Activated CD8-positive, alpha-beta memory T cell treated with anti-CD3 and anti-CD28 coated beads, Interleukin-2, amount 50 U/mL, for 48 hours (primary cell): ENCODE measurements at places on chromosomes 12 and 14.
A peak's percentile ranks its signal among the peaks of the same experiment; 100 is the strongest.

DNA sequence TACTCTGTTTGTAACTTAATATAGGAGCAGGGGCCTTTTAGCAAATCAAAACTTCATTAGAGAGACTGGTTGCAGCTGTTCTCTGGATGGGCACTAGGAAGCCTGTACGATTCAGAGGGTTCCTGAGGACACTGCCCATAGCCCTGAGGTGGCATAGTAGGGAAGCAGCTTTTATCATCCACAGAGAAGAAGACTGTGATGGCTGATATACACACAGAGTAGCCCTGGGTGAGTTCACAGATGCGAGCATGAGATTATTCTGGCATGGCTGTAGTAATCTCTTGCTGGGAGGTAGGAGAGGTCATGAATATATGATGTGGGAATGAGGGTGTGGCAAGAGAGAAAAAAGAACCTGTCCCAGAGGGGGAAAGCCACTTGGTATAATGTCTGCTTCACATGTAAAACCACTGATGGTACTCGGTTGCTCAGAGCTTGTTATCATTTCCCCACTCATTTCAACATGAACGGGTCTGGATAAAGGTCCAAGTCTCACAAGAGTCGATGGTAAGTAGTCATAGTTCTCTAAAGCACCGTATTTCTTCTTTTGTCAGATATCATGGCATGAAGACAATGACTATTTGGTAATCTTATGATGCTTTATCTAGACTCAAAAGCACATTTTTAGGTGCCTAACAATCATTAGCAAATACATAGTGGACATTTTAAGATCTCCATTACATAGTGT lies 52.0 kb downstream of the PEBP1 start:
- DNase-seq: no peak

GRCh38 chr12:94730847-94731246 lies 80.5 kb upstream of the TMCC3 start:
- no peak for DNase-seq

DNA sequence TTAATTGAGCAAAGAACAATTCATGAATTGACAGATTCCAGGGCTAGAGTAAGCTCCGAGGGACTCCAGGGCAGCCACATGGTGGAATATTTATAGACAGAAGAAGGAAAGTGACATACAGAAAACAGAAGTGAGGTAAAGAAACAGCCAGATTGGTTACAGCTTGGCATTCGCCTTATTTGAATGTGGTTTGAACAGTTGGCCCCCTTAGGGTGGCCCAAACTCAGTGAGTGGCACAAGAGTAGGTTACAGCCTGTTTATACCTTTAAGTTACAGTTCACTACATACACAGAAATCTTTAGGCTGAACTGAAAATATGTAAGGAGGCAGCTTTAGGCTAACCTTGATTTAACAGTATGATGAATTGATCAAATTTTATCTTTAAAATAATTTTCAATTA lies 174.5 kb upstream of the CNOT2 start:
- no peak for DNase-seq

- no peak for DNase-seq
Measured at GRCh38 chr12:118038137-118038536, 21.6 kb downstream of the RFC5 start.

- DNase-seq: no peak
Measured at GRCh38 chr12:1697271-1697670, 6.4 kb downstream of the ADIPOR2 start.

- DNase-seq: peak; percentile 80
Measured at GRCh38 chr14:69129264-69129880, 23.5 kb downstream of the DCAF5 start.

DNA sequence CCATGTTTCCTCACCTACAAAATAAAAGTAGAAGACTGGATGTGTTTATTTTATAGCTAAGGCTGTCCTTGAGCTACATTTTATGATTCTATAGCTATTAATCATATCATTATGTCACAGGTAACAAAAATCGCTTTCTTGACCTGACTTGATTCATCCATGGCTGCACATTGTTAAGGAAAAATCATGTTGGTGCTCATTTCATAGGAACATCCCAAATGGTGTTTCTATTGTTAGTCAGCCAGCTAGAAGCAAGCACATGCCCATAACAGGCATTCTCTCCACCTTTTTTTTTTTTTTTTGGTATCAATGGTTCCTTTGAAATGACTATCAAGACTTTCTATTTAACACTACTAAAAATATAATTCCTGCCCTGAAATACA lies 45.3 kb upstream of the PTHLH start:
- DNase-seq: no peak

DNA sequence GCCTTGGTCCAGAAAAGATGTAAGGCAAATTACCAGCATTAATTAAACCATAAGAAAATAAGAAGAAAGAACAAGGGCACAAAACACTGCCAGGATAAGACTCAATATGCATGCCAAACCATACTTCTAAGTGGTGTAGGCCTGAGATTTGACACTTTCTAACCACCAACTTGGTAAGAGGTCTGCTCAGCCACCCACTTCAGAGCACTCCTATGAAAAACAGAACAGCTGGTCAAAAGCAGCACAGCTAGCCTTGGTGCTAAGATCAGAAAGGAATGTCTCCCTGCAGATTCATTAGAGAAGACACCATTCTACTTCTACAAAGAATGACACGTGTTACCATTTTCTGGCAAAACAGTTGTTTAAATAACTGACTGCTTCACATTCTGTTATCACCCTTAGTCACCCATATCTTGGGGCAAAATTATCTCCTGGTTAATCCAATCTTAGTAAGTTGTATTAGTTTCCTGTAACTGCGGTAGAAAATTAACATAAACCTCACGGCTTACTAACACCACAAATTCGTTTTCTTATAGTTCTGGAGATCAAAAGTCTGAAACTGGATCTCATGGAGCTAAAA lies 13.2 kb downstream of the RPS6KA5 start:
- no peak for DNase-seq

DNA sequence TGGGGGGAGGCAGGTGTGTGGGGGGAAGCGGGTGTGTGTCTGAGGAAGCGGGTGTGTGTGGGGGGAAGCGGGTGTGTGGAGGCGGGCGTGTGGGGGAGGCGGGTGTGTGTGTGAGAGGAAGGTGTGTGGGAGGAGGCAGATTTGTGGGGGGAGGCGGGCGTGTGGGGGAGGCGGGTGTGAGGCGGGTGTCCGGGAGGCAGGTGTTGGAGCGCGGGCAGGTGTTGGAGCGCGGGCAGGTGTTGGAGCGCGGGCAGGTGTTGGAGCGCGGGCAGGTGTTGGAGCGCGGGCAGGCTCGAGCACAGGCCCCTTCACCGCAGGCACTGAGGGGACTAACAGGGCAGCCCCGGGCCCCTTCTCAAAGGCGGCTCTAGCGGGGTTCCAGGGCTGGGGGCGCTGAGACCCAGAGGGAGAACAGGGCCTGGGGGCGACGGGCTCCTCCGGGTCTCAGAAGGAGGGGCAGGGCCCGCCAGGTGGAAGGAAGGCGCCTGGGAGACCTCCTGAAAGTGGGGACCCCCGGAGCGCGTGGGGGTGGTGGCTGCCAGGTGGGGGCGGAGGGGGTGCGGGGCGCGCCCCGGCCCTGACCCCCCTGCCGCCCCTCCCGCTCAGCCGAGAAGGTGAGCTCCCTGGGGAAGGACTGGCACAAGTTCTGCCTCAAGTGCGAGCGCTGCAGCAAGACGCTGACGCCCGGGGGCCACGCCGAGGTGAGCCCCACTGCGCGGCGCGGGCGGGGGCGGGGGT lies 3.2 kb downstream of the CRIP2 start:
- DNase-seq: no peak

- no peak for DNase-seq
Measured at GRCh38 chr12:80986224-80986623, 48.5 kb upstream of the LIN7A start.

GRCh38 chr12:94815958-94816357 lies 165.6 kb upstream of the TMCC3 start:
- DNase-seq: no peak

DNA sequence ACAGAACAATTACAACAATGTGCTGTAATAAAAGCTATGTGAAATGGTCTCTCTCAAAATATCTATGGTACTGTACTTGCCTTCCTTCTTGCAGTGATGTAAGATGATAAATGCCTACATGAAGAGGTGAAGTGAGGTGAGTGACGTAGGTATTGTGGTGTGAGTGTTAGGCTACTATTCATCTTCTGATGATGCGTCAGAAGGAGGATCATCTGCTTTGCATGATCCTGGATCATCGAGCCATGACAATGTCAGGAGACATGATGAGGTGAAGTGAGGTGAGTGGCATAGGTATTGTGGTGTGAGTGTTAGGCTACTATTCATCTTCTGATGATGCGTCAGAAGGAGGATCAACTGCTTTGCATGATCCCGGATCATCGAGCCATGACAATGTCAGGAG lies 105.8 kb downstream of the KCNC2 start:
- DNase-seq: no peak

GRCh38 chr14:99271221-99271941 lies 616 bp downstream of the BCL11B start:
- no peak for DNase-seq

DNA sequence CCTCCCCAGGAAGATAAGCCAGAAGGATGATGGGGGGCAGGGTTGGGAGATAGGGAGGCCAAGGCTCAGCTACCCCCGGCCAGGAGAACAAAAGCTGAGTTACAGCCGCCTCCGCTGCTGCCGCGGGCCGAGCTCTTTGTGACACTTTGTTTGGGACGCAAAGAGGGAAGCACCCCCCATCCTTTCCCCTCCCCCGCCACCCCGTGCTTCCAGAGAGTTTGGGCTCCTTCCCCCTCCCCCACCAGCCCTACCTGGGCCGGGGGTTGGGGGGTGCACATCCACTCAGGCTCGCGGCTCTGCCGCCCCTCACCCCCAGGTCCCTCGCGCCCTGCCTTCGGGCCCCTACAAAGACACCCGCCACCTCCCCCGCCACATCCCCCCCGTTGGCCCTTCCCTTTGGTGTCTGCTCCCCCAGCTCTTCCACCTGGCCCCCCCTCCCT lies 799 bp downstream of the ZNF219 start:
- DNase-seq: no peak

GRCh38 chr12:53862206-53862605 lies 76.4 kb upstream of the HOXC13 start:
- no peak for DNase-seq

- peak; percentile 65 for DNase-seq
Measured at GRCh38 chr12:21169878-21170472, 39.0 kb downstream of the SLCO1B1 start.

- DNase-seq: no peak
Measured at GRCh38 chr14:69988979-69989378, 109.8 kb downstream of the SMOC1 start.

- DNase-seq: no peak
Measured at GRCh38 chr12:3313066-3313465, 177.9 kb upstream of the PRMT8 start.

DNA sequence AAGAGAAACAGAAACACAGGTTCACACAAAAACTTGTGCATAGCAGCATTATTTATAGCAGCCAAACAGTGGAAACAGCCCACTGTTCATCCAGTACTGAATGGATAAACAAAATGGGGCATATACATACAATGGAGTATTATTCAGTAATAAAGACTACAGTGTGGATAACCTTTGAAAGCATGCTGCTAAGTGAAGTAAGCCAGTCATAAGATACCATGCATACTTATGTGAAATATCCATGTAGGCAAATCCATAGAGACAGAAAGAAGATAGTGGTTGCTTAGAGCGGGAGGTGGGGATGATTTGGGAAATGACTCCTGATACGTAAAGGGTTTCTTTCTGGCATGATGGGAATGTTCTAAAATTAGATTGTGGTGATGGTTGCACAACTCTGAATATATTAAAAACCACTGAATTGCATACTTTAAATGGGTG lies 99.4 kb downstream of the CRADD start:
- DNase-seq: no peak

GRCh38 chr12:13465635-13466034 lies 269.1 kb downstream of the EMP1 start:
- DNase-seq: no peak

- no peak for DNase-seq
Measured at GRCh38 chr14:32779840-32780239, 158.8 kb upstream of the NPAS3 start.

DNA sequence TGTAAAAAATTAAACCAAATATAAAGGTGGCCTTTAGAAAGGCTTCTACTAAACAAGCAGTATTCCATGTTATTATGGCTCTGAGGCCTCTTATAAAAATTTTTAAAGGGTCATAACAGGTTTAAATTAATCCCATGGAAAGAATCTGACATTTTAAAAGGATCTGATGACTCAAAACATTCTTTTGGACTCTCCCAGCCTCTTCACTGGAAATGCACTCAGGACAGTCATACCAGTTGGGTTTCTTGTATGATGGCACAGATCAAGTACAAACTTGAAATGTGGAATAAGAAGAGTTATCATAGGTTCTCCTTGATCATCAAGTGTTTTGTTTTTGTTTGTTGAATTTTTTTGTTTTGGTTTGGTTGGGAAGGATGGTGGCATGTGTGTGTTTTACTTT lies 50.8 kb downstream of the PPP2R5E start:
- DNase-seq: no peak

- DNase-seq: no peak
Measured at GRCh38 chr12:47317175-47317915, 237.6 kb upstream of the AMIGO2 start.

- DNase-seq: no peak
Measured at GRCh38 chr14:34051966-34052657, 101.2 kb upstream of the EGLN3 start.

GRCh38 chr14:102927346-102927877 lies 4.9 kb downstream of the AMN start:
- no peak for DNase-seq

- no peak for DNase-seq
Measured at GRCh38 chr12:20259786-20260185, 108.6 kb upstream of the PDE3A start.

GRCh38 chr14:55477680-55478079 lies 37.3 kb upstream of the TBPL2 start:
- DNase-seq: no peak

GRCh38 chr12:2110127-2110526 lies 57.3 kb downstream of the CACNA1C start:
- DNase-seq: no peak

- no peak for DNase-seq
Measured at GRCh38 chr12:2352203-2352602, 299.4 kb downstream of the CACNA1C start.

DNA sequence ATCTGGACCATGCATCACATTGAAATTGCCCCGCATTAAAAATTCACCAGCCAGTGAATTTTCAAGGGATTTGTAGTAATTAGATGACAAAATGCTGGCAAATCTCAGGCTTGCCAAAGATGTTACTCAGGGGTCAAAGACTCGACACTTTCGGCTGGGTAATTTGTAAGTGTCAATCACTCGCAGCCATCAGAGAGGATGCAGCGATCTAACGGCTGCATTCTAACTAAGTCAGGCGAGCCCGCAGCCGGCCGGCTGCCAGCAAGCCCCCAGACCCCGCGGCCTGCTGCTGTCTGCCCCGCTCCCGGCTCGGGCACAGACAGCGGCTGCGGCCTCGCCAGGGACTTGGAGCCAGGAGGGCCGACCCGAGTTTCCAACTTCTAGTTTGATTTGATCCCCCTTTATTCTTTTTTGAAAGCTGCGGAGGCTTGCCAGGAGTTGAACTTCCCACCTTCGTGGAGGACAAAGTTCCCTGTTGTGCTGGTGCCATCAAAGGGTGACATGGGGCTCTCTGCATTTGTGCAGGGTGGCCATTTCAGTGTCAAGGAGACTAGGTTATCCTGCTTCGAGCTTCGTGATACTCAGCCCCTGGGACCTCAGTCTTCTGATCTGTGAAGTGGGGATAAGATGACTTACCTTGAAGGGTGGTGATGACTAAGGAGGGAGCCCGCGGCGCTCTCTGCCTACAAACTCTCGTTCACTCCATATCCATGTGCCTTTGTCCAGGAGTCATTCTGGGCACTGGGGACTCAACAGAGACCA lies 169.9 kb downstream of the RBM19 start:
- DNase-seq: no peak

GRCh38 chr14:22300646-22301045 lies 288.4 kb downstream of the DAD1 start:
- no peak for DNase-seq
